Calu3 (cell line): ENCODE measurements at places on chromosomes 7 and 10.

DNA sequence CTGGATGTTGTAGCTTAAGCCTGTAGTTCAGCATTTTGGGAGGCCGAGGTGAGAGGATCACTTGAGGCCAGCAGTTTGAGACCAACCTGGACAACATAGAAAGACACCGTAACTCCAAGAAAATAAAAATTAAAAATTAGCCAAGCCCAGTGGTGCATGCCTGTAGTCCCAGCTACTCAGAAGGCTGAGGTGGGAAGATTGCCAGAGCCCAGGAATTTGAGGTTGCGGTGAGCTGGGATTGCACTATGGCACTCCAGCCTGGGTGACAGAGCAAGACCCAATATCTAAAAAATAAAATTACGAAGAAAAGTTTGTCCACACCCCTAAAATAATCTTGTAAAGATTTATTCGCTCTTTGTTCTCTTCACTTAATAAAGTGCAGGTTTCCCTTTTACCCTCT lies 951.0 kb downstream of the TYW1 start:
- no peaks in the 10 kb centered on the region for H3K36me3 ChIP-seq
- no peaks in the 10 kb centered on the region for H3K4me1 ChIP-seq
- DNase-seq, result no peak
- no peak overlapping the region for H3K4me3 ChIP-seq

DNA sequence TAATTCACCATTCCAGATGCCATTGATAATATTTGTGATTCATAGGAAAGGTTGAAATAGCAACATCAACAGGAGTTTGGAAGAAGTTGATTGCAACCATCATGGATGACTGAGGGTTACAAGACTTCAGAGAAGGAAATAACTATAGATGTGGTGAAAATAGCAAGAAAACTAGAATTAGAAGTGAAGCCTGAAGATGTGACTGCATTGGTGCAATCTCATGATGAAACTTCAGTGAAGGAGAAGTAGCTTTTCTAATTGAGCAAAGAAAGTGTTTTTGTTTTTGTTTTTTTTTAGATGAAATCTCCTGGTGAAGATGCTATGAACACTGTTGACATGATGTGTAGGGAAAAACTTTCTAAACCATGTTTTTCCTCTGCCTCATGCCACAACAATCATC lies 18.7 kb upstream of the CD36 start:
- no peak for DNase-seq
- H3K4me1 ChIP-seq, result peaks cover 8% of the 10 kb centered on the region
- H3K27ac ChIP-seq, result no peak overlapping the region
- no peak overlapping the region for H3K4me3 ChIP-seq

GRCh38 chr7:150951521-150951920 lies 26.6 kb downstream of the KCNH2 start:
- H3K27ac ChIP-seq, result no peak overlapping the region
- no peaks in the 10 kb centered on the region for H3K36me3 ChIP-seq
- no peaks in the 10 kb centered on the region for H3K4me1 ChIP-seq
- DNase-seq, result no peak
- peaks cover 95% of the 10 kb centered on the region for H3K27me3 ChIP-seq

DNA sequence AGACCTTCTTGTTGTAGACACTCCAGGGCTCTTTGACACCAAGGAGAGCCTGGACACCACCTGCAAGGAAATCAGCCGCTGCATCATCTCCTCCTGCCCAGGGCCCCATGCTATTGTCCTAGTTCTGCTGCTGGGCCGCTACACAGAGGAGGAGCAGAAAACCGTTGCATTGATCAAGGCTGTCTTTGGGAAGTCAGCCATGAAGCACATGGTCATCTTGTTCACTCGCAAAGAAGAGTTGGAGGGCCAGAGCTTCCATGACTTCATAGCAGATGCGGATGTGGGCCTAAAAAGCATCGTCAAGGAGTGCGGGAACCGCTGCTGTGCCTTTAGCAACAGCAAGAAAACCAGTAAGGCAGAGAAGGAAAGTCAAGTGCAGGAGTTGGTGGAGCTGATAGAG lies 5.5 kb downstream of the GIMAP7 start:
- no peaks in the 10 kb centered on the region for H3K4me1 ChIP-seq
- no peak overlapping the region for H3K4me3 ChIP-seq
- no peak overlapping the region for H3K27ac ChIP-seq
- no peaks in the 10 kb centered on the region for H3K36me3 ChIP-seq
- peaks cover 3% of the 10 kb centered on the region for H3K27me3 ChIP-seq
- no peak for DNase-seq

DNA sequence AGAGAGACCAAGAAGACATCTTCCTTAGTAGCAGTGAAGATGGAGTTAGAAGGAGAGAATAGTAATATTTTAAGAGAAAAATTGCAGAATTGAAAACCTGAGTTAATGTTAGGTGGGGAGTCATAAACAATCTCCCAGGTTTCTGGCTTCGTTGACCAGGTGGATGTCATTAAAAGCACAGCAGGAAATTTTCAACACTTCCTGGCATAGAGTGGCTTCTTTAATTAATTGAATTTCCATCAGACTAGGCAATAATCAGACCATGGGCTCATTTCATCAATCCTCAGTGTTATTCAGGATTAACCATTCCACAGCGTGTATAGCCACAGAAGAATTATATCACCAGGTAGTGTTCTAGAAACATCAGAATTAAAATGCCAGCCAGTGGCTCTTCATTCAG lies 268.2 kb downstream of the CCDC3 start:
- no peaks in the 10 kb centered on the region for H3K36me3 ChIP-seq
- no peak for DNase-seq
- no peak overlapping the region for H3K27ac ChIP-seq
- peaks cover 21% of the 10 kb centered on the region for H3K27me3 ChIP-seq

DNA sequence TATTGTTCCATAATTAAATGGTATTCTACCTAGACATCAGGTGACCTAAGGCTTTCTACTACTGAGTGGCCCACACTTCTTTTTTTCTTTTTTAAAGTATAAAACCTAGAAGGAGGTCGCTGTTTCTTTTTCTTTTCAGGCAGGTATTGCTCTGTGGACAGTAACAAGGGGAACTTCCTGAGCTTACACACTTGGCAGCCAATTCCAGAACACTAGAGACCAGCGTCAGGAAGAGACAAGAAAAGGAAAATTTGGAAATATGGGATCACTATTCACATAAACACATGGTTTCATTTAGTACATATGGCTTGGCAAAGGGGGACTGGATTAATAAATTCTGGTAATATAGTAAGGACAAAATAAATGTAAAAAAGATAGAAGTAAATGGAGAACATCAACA lies 141.9 kb downstream of the RSU1 start:
- no peaks in the 10 kb centered on the region for H3K4me1 ChIP-seq
- no peaks in the 10 kb centered on the region for H3K27me3 ChIP-seq
- H3K36me3 ChIP-seq, result no peaks in the 10 kb centered on the region
- no peak overlapping the region for H3K27ac ChIP-seq
- DNase-seq, result no peak
- no peak overlapping the region for H3K4me3 ChIP-seq

GRCh38 chr10:91140995-91141549 lies 79.4 kb upstream of the PCGF5 start:
- H3K27ac ChIP-seq, result no peak overlapping the region
- no peaks in the 10 kb centered on the region for H3K4me1 ChIP-seq
- DNase-seq, result no peak
- no peaks in the 10 kb centered on the region for H3K36me3 ChIP-seq
- H3K4me3 ChIP-seq, result no peak overlapping the region

GRCh38 chr7:116697761-116698160 lies 25.8 kb downstream of the MET start:
- peaks cover 64% of the 10 kb centered on the region for H3K36me3 ChIP-seq
- DNase-seq, result no peak
- H3K4me1 ChIP-seq, result peaks cover 55% of the 10 kb centered on the region
- H3K27me3 ChIP-seq, result no peaks in the 10 kb centered on the region

- peaks cover 9% of the 10 kb centered on the region for H3K36me3 ChIP-seq
- H3K27me3 ChIP-seq, result no peaks in the 10 kb centered on the region
- DNase-seq, result no peak
- H3K27ac ChIP-seq, result no peak overlapping the region
These were observed 86.6 kb downstream of the SLC25A13 start for GRCh38 chr7:96235281-96235680.

- DNase-seq, result no peak
- no peaks in the 10 kb centered on the region for H3K27me3 ChIP-seq
- no peaks in the 10 kb centered on the region for H3K36me3 ChIP-seq
- no peak overlapping the region for H3K4me3 ChIP-seq
- peaks cover 11% of the 10 kb centered on the region for H3K4me1 ChIP-seq
These were observed 617.9 kb upstream of the PHF14 start for GRCh38 chr7:10355816-10356215.

DNA sequence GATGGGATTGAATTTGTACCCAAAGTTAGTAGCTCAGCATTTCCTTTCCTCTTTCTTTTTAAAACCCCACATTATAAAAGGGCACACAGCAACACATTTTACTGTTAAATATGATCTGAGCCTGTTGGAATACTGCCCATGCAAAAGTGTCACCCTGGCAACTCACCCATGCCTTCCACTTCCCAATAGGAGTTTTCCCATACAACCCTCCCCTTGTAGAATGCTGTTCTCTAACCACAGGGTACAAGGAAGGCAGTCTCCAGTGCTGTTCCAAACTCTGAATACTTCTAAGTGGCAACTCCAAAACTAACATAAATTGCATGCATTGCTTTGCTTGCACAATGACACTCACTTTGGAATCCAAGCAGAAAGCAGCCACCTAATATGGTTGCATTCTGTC lies 60.8 kb downstream of the NRCAM start:
- no peaks in the 10 kb centered on the region for H3K36me3 ChIP-seq
- H3K27ac ChIP-seq, result no peak overlapping the region
- no peaks in the 10 kb centered on the region for H3K4me1 ChIP-seq
- no peaks in the 10 kb centered on the region for H3K27me3 ChIP-seq
- no peak overlapping the region for H3K4me3 ChIP-seq

DNA sequence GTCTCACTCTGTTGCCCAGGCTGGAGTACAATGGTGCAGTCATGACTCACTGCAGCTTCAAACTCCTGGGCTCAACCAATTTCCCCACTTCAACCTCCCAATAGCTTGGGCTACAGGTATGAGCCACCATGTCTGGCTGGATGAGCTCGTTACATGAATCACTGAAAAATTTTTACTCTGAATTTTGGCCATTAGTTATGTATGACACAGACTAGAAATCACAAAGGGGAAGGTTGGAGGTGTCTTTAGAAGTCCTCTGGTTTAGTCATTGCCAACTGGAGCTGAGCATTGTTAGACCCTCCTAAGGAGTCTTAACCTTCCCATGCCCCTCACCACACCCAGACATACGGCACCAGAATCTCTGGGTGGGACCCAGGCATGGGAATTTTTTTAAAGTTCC lies 34.7 kb downstream of the SVIL start:
- no peaks in the 10 kb centered on the region for H3K27me3 ChIP-seq
- H3K4me3 ChIP-seq, result no peak overlapping the region
- H3K4me1 ChIP-seq, result peaks cover 41% of the 10 kb centered on the region

- peaks cover 14% of the 10 kb centered on the region for H3K36me3 ChIP-seq
- no peaks in the 10 kb centered on the region for H3K27me3 ChIP-seq
- no peak overlapping the region for H3K4me3 ChIP-seq
- no peaks in the 10 kb centered on the region for H3K4me1 ChIP-seq
- no peak overlapping the region for H3K27ac ChIP-seq
These were observed 4.5 kb upstream of the GPRIN2 start for GRCh38 chr10:46560952-46561351.

DNA sequence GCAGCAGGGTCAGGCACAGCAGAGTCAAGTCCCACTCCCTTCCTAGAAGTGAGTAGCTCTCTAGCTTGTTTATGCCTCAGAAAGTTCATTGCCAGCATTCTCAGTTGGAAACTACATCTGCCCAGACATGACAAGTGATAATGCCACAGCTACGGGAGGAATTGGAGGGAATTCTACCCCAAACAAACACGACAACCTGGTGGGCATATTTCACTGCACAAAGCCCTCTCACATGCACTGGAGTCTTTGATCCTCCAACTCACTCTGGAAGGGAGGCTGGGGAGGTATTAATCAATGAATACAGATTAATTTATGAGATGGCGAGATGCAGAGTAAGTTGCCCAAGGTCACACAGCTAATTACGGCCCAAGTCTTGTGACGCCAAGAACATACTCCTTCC lies 126.0 kb upstream of the MGMT start:
- no peak overlapping the region for H3K4me3 ChIP-seq
- H3K36me3 ChIP-seq, result no peaks in the 10 kb centered on the region
- no peak overlapping the region for H3K27ac ChIP-seq
- H3K4me1 ChIP-seq, result no peaks in the 10 kb centered on the region

DNA sequence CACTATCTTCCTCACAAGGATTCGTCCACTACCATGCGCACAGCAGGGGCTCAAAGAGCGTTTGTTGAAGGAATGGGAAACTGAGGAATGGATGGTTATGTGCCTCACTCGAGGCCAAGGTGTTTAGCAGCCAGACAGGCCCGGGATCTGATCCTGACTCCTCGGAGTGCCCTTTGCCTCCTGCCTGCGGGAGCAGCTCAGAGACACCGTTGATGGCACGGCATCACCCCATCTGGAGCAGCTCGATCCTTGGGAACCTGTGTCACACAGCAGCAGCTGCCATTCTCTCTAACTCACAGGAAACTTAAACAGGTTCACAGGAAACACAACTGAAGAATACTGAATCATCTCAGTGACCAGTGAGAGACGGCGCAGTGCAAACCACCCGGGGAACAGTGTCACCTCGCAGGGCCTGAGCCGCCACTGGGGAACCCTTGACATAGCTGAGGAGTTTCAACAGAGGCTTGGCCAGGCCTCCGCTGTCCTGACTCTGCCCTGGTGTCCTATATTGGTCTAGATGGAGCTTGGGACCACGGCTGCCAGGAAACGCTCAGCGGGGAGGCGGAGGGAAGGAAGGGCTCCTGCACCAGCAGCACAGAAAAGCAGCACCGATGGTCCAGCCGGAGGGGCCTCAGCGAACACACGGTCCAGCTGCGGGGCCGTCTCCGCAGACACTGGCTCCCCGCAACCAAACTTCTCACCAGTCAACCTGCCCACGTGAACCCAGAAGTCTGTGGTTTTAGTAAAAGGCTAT lies 169.4 kb downstream of the ADARB2 start:
- H3K4me3 ChIP-seq, result no peak overlapping the region
- DNase-seq, result no peak
- no peaks in the 10 kb centered on the region for H3K36me3 ChIP-seq
- no peaks in the 10 kb centered on the region for H3K4me1 ChIP-seq
- peaks cover 41% of the 10 kb centered on the region for H3K27me3 ChIP-seq

DNA sequence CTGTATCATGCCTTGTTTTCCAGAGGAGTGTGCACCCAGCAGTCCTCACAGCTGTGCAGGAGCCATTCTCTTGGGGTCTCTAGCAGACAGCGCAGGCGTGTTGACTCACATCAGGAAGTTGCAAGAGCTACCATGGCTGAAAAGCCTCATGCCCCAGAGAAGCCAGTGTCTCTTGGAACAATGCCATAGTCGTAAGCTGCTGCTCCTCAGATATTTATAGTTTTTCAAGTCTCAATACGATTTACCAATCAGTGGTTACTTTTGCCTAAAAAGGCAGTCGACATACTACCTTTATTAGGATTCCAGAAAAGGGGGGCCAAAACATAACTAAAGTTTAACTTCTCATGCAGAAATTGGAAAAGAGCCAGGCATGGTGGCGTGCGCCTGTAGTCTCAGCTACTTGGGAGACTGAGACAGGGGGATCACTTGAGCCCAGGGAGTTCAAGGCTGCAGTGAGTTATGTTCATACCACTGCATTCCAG lies 407.7 kb downstream of the PARD3 start:
- H3K4me3 ChIP-seq, result no peak overlapping the region
- H3K4me1 ChIP-seq, result peaks cover 62% of the 10 kb centered on the region
- H3K36me3 ChIP-seq, result no peaks in the 10 kb centered on the region
- peak overlapping the region; percentile 5 for H3K27ac ChIP-seq

- no peak for DNase-seq
- H3K27me3 ChIP-seq, result no peaks in the 10 kb centered on the region
- H3K4me1 ChIP-seq, result no peaks in the 10 kb centered on the region
These were observed 38.0 kb downstream of the UBE3C start for GRCh38 chr7:157176771-157177170.
